Activated T-helper 9 cell treated with anti-CD3 and anti-CD28 coated beads, Interleukin-2, amount 50 U/mL, for 16 hours (primary cell): ENCODE measurements at places on chromosomes 3 and 15.

DNA sequence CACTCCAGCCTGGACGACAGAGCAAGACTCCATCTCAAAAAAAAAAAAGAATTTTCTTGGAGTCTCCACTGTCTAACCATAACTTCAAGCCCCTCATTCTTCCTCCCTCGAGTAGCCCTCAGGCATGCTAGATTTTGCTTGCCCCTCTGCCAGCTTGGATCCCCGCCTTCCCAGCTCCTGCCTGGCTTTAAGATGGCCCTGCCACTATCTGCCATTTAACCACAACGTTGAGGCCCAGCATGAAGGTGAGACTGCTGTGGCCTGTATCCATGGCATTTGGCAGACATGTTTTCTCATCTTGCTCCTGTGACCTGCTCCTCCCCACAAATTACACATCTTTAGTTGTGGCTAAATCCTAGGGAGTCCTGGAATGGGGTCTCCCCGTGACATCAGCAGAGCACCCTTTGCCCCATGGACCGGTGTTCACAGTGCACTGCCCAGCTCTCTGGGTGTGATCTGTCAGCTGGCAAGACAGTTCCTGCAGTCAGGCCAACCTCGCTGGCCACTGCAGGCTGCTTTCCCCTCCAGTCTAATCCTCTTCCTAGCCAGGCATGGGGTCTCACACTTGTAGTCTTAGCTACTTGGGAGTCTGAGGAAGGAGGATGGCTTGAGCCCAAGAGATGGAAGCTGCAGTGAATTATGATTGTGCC is 10.4 kb downstream of the VPS18 start:
- no peak for DNase-seq

DNA sequence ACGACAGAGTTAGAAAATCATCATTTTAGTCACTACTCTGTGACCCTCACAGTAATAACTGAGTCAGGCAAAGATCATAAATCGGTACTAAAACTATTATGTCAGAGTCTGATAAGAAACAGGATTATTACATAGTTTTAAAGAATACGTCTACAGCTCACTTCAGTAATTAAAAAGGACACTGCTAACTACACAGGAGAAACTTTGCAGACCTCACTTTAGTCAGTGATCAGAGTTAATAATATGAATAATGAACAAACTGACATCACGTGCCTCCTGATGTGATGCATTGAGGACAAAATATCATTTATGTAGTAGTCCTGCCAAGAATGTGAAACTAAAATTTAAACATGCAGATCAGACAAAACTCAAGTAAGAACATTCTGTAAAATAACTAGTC is 162.2 kb downstream of the PCCB start:
- DNase-seq, result no peak

DNA sequence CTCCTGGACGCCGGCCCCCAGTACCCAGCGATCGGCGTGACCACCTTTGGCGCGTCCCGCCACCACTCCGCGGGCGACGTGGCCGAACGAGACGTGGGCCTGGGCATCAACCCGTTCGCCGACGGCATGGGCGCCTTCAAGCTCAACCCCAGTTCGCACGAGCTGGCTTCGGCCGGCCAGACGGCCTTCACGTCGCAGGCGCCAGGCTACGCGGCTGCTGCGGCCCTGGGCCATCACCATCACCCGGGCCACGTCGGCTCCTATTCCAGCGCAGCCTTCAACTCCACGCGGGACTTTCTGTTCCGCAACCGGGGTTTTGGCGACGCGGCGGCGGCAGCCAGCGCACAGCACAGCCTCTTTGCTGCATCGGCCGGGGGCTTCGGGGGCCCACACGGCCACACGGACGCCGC is 956 bp downstream of the ZIC1 start:
- no peak for DNase-seq

DNA sequence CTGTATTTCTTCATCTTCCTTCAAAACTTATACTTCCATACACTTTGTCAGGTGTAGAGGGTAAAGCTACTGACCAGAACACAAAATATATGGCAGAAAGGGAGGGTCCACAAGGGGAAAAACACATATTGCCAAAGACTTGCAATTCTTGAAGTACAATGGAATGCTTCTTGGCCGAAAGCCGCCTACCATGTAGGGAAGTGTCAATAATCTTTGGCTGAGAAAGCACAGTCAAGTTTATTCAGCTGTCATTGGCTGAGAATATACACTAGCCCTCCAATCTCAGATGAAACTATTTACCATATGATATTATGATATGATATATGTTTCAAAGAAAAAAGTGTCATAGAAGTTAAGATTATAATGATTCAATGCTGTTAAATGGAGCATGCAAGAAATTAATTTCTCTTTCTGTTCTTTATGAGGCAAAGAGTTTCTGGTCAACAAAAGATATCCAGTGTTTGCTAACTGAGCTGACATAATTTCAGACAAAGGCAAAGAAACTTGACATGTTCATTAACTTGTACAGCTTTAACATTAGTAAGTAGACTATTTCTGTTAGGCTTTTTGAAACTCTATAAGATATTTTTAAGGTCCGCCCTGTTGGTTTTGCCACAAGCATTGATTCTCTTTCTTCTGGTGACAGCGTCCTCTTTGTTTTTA is 89.0 kb upstream of the LPP start:
- no peak for DNase-seq

- DNase-seq, result no peak
Measured at GRCh38 chr3:147775816-147776530, 366.8 kb downstream of the ZIC1 start.

DNA sequence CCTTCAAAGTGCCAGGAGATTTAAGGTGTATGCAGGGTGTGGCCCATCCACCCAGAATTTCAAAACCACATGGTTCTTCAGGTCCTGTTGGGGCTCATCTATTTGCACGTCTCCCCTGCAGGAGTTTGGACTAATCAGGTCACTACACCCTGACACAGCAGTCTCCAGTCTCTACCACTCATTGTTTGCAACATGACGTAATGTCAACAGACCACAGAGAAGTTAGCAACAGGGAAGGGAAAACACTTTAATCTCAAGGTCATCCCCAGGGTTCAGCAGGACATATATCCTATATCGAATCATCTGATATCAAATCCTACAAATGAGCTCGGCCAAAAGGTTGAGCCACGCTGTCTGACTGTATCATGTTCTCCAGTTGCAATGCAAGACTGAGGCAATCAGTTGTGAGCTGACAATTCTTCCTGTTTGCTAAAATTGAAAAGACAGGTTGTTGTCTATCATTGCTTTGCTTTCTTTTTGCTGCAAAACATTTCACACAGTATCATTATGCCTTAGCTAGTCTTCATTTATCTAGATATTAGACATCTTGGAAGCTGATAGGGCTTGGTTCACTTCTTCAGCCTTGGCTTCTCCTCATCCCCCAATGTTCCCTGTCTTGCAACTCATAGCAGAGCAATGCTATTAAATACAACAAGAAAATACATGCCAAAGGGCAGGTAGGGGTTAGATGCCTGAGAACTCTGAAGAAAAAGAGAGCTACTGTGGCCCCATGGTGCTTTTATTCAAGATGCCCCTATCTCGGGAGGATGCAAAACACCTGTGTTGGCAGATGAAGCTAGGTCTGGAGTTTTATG is 13.4 kb upstream of the LEKR1 start:
- no peak for DNase-seq

DNA sequence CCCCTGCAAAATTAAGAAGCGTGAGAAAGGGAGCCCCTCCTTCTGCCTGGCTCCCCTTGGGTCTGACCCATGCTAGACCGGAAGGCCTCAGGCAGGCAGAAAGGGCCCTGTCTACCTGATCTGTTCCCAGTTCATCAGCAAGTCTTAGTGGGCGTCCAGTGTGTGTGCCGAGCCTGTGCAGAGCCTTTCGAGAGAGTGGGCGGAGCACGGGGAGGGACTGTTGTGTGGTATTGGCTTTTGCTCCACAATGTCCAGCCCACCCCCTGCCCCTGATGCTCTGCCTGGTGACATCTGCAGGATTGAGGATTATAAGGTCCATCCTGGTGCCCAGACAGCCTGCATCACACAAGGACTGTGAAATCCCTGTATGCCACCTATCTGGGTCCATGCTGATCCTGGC is 82.9 kb downstream of the CHDH start:
- no peak for DNase-seq

DNA sequence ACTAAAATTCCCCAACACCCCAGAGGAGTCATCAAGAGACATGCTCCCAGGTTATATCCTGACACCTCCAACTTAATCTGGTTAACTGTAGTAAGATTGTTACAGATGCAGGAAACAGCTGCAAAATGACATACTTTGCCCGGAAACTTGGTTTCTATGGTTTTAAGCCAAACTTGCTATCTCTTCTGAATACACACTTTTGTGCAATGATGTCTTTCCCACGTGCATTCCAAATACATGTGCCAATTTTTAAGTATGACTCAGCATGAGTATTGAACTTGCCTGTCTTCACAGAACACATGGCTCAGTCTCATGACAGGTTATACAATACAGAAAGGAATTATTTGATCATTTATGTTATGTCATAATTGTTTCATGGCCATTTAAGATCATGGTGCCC is 207.0 kb upstream of the DCBLD2 start:
- DNase-seq, result no peak

GRCh38 chr3:29285471-29286071 is 4.7 kb downstream of the RBMS3 start:
- no peak for DNase-seq

DNA sequence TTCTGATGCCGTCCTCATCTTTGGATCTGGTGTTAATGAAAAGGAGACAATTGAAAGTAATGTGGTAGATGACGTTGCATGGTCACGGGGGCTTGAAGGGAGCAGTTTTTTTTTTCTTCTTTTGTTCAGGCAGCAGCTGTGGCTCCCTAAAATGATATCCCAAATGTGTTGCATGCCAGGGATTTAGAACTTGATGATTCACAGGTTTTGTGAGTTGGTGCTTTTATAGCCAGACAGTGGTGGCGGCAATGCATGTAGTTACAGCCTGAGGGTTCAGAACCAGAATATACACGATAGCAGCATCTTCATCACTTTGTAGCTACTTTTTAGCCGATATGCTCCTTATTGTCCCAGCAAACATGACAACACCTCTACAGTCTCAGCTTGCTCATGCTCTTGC is 133.4 kb downstream of the CHST2 start:
- no peak for DNase-seq

- no peak for DNase-seq
Measured at GRCh38 chr3:81839504-81840094, 78.2 kb upstream of the GBE1 start.

- no peak for DNase-seq
Measured at GRCh38 chr3:196141052-196141865, 59.4 kb upstream of the TFRC start.

- DNase-seq, result no peak
Measured at GRCh38 chr15:61028427-61028826, 200.7 kb downstream of the RORA start.

GRCh38 chr3:176505878-176506621 is 691.2 kb downstream of the TBL1XR1 start:
- DNase-seq, result no peak

DNA sequence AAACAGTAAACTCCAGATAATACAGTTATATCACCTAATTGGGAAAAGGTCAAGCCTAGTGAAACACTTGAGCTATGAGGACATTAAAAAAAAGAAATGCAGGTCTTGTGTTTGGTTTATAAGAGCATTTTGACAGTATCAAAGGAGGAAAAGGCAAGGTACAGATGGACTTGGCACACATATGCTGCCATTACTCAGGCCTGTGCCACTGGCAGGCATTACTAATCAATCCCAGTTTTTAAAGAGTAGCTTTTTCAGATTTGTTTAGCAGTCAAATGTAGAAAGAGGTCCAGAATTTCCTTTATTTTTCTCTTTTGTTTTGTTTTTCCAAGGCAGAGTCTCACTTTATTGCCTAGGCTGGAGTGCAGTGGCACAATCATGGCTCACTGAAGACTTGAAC is 38.9 kb downstream of the MDFIC2 start:
- no peak for DNase-seq

- DNase-seq, result no peak
Measured at GRCh38 chr15:71761649-71762048, 48.7 kb upstream of the NR2E3 start.

- DNase-seq, result no peak
Measured at GRCh38 chr3:113783980-113784379, 37.1 kb downstream of the ATP6V1A start.

- no peak for DNase-seq
Measured at GRCh38 chr3:195105841-195106417, 165.0 kb downstream of the XXYLT1 start.

DNA sequence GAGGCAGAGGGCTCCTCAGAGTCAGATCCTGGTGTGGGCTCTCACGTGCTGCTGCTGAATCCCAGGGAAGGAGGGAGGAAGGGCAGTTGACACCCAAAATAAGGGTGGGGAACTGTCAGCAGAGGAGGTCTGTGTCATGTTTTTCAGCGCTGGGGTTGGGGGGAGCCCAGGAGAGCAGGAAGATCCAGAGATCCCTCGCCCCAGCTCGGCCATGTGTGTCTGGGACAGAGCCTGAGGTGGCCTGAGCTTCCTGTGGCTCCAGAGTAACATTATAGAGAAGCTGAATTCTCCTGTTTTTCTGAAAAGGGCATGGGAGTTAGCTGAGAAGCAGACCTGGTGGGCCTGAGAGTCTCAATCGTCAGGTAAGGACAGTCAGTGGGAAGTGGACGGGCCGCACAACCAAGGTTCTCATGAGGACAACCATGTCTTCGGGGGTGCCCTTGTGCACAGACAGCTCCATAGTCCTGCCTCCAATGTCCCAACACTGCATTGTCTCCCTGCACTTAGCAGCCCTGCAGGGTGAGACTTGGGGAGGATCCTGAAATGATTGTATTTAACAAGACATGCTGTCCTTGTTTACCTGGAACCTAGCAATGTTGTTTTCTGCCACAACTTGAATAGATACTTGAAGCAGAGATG is 18.4 kb downstream of the UMPS start:
- DNase-seq, result no peak

DNA sequence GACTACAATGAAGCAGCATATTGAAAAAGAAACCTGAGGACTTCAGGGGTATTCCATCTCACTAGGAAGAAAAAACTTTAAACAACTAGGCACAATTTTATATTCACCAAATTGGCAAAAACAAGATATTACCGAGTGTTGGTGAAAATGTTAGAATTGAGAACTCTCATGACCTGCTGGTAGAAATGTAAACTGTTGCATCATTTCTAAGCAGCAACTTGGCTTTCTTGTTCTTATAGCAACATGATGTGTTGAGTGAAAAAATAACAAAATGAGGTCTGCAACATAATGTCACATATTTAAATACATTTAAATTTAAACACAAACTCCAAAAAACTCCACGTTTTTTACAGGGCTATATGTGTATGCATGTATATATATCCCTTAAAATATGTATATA is 59.0 kb upstream of the SPPL2A start:
- no peak for DNase-seq

DNA sequence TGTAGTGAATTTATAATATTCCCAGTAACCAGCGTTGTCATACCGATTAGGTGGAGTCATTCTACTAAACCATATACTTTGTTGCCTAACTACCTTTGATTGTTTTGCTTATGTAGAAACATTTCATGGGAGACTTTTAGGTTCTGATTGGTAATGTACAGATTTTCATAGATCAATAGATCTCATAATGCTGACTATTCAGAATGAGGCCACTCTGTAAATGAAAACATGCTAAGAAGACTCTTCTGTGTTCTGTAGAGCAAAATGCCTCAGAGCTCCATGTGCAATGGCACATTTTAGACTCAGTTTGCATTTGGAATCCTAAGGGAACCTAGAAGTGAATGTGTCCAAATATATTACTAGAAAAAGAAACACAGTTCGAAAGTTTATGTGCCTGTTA is 20.0 kb downstream of the CBLB start:
- no peak for DNase-seq

- DNase-seq, result no peak
Measured at GRCh38 chr3:26369133-26369532, 253.4 kb upstream of the LRRC3B start.

GRCh38 chr15:94331731-94332130 is 100.4 kb downstream of the MCTP2 start:
- DNase-seq, result no peak

- DNase-seq, result no peak
Measured at GRCh38 chr15:65328506-65329287, 24.2 kb downstream of the RNU5B-1 start.
